ENCODE measurements at places on chromosomes 3 and 15.
A peak's percentile ranks its signal among the peaks of the same experiment; 100 is the strongest.

GRCh38 chr3:53195066-53195450 is 34.0 kb downstream of the PRKCD start:
- DNase-seq: peak; percentile 10

- DNase-seq: no peak
These were observed 134.6 kb downstream of the SLCO3A1 start for GRCh38 chr15:91988071-91988470.

DNA sequence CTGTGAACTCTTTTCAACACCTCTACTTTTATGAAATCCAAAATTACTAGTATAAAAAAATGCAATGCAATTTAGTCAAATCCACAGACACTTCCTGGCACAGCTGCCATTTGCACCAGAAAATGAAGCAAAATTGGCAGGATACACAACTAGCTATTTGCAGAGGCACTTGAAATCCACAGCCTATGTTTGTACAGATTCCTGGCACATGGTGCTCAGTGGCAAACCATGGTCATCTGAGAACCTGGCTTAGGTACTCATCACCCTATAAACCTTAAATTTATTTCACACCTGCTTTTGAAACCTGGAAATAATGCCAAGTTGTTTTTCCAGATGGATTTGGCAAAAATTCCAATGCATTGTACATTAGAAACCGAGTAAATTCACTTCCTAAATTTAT is 20.2 kb upstream of the PPM1L start:
- no peak for DNase-seq

DNA sequence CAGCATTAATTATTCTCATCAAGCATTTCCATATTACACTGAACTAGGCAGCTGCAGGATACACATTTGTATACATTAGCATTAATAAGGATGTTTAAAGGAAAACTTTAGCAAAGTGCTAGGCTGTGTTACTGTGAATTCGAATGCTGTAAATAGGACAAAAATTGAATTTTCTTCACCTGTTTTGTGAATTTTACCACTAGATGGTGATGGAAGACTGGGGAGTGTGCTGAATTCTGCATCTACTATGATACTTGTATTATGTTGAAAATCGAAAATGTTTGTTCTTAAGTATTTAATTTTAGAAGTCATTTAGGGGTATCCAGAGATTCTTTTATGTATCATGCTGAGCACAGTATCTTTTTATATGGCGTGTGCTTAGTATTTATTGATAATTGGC is 12.3 kb upstream of the P2RY14 start:
- no peak for DNase-seq

DNA sequence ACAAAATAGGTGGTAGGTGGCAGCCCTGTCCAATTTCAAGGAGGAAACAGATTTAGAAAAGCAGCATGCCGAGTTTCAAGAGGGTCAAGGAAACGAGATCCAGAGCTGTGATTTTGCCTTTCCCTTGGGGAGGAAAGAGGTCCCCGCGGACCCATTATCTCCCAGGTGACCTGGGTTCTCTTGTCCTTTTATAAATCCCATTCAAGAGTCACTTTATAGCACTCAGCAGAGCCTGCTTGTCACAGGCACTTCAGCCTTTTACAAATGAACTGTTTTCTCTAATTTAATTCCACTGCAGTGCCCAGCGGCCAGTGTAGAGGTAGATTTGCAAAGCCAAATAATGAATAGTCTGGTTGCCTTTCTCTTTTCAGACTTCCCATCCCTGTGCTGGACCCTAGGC is 99.9 kb downstream of the CD47 start:
- no peak for DNase-seq

- no peak for DNase-seq
These were observed 24.5 kb downstream of the CD86 start for GRCh38 chr3:122079524-122080206.

DNA sequence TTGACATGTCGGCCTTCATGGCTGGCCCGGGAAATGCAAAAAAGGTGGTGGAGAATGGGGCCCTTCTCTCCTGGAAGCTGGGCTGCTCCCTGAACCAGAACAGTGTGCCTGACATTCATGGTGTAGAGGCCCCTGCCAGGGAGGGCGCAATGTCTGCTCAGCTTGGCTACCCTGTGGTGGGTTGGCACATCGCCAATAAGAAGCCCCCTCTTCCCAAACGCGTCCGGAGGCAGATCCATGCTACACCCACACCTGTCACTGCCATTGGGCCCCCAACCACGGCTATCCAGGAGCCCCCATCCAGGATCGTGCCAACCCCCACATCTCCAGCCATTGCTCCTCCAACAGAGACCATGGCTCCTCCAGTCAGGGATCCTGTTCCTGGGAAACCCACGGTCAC is 23.1 kb upstream of the BSN start:
- no peak for DNase-seq

- no peak for DNase-seq
These were observed 60.7 kb upstream of the CORO2B start for GRCh38 chr15:68518046-68518445.

- no peak for DNase-seq
These were observed 515.7 kb upstream of the PROK2 start for GRCh38 chr3:72300621-72301020.

GRCh38 chr15:95687061-95687460 is 643.4 kb upstream of the NR2F2 start:
- no peak for DNase-seq

DNA sequence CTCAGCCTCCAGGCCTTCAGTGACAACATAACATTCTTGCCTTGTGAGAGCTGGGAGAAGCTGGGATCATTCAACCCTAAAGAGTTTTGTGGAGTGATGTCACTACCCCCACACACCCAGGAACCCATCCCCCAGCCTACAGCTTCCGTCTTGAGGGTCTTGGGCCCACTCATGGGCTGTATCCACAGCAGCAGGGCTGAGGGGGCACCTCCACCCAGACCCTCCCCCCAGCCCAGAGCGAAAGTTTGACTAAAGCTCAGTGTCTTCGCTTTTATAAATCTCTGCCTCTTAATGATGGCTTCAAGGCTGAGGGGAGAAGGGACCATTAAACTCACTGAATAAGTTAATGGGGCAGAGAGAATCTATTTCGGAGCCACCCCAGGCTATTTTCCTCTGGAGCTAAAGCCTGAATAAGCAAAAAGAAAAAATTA is 23.8 kb downstream of the NTRK3 start:
- DNase-seq: no peak

DNA sequence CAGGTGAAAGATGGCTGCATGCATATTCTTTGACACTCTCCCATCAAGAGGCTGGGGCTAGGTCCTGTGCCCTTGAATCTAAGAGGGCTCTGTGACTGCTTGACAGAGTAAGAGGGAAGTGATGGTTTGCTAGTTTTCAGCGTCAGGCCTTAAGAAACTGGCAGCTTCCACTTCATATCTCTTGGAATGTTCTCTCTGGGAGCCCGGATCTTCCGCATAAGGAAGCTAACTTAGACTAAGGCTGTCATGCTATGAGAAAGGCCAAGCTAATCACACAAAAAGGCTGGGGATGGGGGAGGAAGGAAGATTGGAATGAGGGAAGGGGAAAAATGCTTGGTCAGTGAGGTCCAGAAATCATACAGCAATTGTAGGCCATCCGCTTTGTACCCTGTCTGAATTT is 50.0 kb downstream of the MB21D2 start:
- no peak for DNase-seq

DNA sequence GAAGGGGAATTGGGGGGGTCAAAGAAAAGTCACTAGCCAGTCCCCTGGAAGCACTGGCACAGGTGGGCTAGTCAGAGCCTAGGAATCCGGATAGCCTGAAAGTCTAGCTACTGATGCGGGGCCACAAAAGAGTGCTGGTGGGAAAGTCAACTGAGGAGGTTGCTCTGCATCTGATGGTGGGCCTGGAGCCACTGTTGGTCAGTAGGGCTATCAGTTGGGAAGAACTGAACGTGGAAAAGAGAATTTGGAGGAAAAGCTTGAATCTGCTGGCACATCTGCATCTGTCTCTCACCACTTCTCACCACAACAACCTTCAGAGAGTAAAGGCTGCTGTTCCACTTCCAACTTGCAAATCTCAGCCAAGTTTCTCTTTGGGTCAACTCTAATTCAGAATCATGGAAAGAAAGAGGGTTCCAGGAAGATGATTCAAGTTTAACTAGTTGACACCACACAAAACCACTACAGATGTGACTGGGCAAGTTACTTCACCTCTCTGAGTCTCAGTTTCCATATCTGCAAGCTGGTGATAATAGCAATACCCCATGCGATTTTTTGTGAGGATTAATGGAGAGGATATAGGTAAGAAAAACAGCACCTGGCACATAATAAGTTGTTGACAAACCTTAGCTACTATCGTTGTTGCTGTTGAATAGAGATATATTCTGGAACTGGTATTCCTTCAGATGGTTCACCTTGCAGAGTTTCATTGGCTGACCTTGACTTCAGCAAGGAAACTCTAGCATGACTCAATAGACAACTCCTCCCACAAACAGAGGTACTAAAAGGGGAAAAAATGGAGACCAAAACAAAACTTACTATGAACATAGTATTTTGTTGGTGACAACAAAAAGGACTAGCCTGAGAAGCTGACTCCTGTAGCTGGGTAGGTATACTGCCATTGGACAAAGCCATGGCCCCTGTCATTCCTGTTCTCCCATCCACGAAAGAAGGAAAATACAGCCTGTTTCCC is 280.2 kb upstream of the STT3B start:
- no peak for DNase-seq

DNA sequence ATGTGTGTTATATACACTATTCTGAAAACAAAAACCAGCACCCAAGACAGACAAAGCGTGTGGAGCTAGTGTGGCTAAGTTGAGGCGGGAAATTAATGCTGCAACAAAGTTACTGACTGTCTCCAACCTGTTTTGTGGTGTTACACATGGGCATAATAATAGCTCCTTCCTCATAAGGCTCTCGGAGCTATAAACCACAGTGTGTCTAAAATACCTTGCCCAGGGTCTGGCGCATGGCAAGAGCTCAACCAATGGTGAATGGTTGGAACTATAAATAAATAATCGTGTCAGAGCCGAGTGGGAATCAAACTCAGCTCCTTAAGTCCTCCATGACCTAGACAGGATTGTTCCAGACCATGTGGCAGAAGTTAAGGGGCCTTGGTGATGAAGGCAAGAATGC is 35.9 kb upstream of the TFRC start:
- no peak for DNase-seq

GRCh38 chr3:186340204-186340603 is 21.8 kb downstream of the DGKG start:
- DNase-seq: no peak

DNA sequence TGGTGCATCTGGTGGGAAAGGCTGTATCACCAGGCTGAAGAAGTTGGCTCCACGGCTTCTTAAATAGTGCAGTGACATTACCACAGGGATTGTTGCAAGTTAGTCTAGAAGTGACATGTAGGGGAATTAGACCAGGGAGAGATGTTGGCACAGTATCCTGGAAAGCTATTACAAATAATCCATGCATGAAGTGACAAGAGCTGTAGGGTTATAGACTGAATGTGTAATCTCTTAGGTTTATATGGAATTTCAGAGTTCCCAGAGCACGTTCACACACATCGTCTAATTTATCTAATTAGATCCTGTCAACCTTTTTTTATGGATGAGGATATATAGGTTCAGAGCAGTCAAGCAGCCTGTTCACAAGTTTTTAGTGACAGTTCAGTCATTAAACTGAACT is 37.3 kb upstream of the APH1B start:
- no peak for DNase-seq

GRCh38 chr15:96629511-96629910 is 299.0 kb downstream of the NR2F2 start:
- DNase-seq: no peak

DNA sequence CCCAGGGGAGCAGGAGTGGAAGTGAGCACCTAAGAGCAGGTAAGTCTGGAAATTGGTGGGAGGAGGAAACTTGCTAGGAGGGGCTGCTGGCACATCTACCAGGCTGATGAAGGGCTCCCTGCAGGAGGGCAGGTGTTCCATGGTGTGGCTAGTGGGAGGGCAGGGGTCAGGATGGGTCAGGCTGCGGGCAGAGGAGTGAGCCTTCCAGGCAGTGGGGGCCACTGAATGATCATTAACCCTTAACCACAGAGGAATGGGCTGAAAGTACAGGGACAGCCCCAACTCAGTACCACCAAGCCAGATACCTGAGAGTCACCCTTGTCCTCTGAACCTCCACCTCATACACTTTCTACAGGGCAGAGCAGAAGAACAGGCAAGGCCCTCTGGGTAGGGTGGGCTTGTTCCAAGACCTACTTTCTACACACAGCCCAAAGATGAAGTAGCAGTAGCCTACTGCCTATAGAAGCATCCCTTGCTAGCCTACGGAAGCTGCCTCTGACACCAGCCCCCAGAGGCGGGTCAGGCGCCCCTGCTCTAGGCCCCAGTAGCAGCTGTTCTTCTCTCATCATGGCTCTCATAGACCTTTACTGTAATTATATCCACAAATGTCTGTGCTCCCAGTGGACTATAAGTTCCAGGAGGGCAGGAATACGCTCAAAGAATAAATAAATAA is 4.6 kb downstream of the RAB6B start:
- no peak for DNase-seq

GRCh38 chr3:131402391-131403039 is 20.9 kb downstream of the NUDT16 start:
- DNase-seq: no peak

DNA sequence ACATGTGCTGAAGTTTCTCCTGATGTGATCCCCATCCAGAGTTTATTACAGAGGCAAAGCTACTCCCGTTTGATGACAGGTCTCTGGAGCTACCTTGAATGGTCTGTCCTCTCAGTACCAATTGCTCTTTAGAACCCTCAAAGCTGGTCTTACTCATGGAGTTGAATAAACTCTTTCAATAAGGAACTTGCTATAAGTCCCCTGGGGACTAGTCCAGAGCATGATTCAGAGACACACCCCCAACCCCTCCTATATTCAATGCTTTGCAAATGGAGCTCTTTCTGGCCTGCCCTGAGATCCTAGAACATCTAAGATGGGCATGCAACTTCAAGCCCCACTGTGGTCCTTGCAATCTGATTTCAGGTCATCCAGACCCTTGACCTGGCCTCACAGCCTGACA is 23.9 kb upstream of the TPM1 start:
- no peak for DNase-seq

DNA sequence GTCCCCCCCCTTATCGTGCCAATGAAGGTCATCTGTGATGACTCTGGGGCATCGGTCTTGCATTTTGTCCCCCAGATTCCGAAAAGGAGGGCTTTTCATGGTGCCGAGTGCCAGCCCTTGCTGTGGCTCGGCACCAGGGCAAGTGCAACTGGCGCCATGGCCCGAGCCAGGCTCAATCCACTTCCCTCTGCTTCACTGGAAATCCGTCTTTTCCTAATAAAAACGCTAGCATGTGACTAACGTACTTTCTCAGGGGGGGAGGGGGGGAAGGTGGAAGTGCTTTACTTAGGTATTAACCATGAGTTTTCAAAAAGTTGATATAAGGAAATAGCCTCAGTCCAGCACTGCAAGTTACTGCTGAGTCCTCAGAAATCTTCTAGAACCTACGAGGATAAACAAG is 20.5 kb downstream of the TRPM1 start:
- DNase-seq: no peak

DNA sequence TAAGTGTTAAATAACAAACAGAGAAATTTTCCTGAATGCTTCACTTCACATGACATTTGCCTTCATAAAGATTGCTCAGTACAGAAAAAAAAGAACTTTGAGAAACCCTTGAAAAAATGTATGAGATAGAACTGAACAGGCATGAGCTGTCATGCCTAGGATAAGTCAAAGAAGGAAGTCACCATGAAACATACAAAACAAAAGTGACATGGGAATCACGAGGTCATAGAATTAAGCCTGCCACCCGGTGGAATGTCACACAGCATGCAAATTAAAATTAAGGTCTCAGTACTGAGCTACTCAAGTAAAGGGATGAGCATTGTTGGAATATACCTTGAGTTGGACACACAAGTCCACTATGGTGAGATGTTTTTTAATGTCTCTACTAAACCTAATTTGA is 652.5 kb upstream of the NECTIN3 start:
- no peak for DNase-seq

- DNase-seq: no peak
These were observed 70.7 kb downstream of the CYP19A1 start for GRCh38 chr15:51267703-51268083.
